ENCODE measurements at places on chromosomes 11 and 22.
A peak's percentile ranks its signal among the peaks of the same experiment; 100 is the strongest.

GRCh38 chr11:46238078-46238966, 39.1 kb upstream of the CREB3L1 start:
- peak; percentile 49 for DNase-seq

GRCh38 chr11:102733232-102733875, 8.6 kb upstream of the MMP8 start:
- peak; percentile 12 for DNase-seq

GRCh38 chr11:120717623-120718022, 206.1 kb downstream of the GRIK4 start:
- DNase-seq, result no peak

DNA sequence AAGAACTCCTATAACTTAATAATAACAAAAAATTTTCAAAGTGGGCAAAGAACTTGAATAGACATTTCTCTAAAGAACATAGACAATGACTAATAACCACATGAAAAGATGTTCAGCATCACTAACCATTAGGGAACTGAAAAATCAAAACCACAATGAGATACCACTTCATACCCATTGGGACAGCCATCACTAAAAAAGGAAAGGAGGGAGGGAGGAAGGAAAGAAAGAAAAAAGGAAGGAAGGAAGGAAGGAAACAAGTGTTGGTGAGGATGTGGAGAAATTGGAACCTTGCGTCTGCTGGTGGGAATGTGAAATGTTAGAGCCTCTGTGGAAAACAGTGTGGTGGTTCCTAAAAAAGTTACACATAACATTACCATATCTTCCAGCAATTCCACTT, 55.8 kb downstream of the MS4A13 start:
- DNase-seq, result no peak

GRCh38 chr11:29251738-29252137, 765.1 kb downstream of the KCNA4 start:
- no peak for DNase-seq

DNA sequence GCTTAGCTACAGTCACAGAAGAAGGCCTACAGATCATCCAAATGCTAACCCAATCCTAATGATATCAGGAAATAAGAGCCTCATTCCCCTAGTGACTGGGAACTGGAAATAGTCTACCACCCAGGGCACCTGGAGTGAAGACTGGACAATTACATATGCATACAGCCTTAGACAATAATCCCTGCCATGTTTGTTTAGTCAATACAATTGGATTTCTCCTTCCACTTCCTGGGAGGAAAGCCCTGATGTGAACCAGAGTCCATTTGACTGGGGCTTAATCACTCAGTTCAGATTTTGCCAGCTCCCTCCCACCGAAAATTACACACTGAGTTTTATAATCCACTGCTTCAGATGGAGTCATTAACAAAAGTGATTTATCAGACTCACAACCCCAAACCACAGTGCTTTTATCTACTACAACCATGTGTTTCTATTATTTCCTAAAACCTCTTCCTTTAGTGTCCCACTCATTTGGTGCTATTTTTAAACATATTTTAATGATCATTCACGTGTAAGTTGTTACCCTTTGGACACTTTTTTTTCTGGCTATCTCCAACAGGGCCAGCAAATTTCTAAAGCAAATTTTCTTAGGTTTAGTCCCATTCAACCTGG, 29.9 kb downstream of the CWF19L2 start:
- DNase-seq, result no peak

- DNase-seq, result no peak
Observed at GRCh38 chr22:45680932-45681700, 9.5 kb downstream of the ATXN10 start.

DNA sequence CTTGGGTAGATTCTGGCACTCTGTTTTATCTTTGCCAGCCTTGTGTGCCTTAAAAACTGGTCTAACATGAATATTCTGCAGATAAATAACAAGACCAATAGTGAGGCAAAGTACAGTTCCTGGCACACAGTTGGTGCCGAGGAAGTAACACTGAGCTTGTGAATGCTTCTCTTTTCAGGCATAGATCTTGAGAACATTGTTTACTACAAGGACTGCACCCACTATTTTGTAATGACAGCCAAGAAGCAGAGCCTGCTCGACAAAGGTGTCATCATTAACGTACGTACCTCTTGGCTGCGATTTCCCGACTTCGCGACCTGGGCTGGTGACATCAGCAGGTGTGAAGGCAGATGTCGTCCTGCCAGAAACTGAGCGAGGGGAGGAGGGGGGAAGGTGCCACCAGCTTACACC, 105.7 kb downstream of the MICAL2 start:
- DNase-seq, result peak; percentile 43

DNA sequence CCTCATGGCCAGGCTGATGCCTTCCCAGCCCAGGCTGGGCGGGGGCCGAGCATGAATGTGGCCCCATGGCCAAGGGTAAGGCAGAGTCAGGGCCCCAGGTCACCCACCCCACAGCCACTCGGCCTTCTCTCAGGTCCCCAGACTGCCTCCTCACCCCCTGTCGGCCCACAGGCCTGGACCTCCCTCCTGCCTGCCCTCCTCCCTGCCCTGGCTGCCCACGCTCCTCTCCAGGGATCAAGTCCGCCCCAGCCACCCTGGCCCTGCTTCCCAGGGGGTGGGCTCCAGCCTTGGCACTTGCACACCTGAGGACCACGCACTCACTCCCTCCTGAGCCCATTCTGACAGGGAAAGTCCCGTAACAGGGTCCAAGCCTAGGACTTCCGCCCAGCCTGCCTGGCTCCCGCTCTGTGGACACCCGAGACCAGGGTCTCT, 37.8 kb upstream of the TH start:
- DNase-seq, result no peak

DNA sequence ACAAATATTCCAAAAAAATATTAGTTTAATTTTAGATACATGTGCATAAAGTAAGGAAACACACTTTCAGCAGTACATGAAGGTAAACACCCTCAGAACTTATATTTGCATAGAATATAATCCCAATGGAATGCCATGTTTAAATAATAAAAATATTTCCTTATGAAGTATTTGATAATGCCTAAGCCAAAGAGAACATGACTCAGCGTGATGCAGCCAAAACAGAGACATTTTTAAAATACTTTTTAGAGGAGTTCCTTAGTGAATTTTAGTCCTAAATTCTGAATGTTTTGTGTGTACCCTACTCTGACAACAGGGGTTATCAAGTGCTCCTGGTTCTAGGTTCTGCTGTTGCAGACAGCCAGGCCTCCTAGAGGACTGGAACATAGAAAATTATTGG, 39.1 kb upstream of the POU2AF2 start:
- DNase-seq, result no peak

- no peak for DNase-seq
Observed at GRCh38 chr11:81477277-81477676, 1256.4 kb downstream of the FAM181B start.

DNA sequence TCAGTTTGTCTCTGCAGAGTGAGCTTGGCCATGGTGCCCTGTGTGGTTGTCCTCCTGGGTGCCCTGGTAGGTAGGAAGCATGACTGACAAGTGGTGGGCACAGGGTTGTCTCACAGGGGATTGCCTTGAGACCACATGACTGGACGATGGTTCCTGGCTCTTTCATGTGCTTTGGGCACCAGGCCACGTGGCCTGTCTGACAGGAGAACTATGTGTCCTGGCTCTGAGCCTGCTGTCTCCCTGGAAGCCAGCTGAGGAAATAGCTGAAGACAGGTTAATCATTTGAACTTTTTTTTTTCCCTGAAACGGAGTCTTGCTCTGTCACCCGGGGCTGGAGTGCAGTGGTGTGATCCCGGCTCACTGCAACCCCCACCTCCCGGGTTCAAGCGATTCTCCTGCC, 93.2 kb downstream of the LDLRAD3 start:
- no peak for DNase-seq

DNA sequence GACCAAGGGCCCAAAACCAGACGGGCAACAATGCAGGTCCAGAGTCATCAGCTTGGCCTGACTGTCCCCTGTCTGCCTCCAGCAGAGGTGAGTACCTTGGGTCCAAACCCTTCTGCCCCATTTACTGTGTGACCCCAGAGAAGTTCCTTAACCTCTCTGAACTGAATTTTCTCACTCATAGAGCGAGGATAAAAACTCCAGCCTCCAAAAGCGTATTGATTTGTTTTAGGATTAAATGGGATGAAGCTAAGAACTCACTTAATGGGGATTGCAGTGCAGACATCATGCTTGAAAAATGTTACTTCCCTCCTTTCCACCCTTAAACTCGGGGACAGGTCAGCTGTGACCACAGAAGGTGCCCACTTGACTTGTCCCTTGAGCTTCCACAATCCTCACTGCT, 22.6 kb downstream of the IGLL1 start:
- DNase-seq, result no peak
